ENCODE measurements at places on chromosomes 2 and 18.
A peak's percentile ranks its signal among the peaks of the same experiment; 100 is the strongest.

DNA sequence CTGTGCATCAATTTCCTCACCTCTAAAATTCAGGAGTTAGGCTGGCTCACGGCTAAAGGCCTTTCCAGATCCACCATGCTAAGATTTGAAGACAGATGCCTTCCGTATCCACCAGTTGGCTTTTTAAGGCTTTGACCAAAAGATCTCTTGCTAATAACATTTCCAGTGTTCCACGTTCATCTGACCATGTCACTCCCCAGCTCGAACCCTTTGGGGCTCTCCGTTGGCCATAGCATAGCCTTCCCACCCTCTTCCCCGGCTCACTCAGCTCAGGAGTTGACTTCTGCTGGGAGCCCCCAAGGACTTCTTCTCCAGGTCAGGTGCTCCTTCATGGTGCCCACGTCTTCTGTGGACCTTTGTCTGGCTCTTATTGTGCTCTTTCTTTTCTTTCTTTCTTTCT, 53.3 kb downstream of the MYCN start:
- DNase-seq: no peak

DNA sequence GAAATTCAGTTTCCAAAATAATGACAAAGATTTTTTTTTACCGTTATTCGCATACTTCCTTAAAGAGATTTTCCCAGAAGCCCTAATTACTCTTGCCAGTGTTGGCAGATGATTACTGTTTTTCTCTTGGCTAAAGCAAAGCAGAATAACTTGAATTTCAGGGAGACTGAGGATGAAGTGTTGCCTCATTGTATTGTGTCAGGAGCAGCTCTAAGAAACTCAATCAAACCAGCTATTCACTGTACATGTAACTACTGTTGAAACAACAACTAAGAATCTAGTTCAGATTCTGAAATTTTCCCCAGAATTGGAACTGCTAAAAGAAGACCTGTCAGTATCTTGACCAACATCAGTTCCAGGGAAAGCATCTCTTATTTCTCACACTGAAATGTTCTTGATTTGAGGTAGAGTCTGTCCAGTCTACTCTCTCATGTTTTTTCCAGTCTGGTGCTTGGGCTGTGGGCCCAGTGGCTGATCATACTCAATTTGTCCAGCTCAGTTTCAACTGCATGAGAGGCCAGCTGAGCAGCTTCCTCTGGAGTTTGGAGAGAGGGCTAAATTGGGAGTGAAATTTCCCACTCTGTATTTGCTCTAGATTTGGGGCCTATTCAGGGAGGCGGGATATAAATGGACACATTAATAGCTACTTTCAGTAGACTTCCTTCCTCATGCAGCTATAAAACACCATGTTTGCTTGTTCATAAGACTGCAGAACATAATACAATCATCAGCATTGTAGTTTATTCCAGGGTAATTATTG, 78.5 kb downstream of the PPP1R1C start:
- DNase-seq: no peak

DNA sequence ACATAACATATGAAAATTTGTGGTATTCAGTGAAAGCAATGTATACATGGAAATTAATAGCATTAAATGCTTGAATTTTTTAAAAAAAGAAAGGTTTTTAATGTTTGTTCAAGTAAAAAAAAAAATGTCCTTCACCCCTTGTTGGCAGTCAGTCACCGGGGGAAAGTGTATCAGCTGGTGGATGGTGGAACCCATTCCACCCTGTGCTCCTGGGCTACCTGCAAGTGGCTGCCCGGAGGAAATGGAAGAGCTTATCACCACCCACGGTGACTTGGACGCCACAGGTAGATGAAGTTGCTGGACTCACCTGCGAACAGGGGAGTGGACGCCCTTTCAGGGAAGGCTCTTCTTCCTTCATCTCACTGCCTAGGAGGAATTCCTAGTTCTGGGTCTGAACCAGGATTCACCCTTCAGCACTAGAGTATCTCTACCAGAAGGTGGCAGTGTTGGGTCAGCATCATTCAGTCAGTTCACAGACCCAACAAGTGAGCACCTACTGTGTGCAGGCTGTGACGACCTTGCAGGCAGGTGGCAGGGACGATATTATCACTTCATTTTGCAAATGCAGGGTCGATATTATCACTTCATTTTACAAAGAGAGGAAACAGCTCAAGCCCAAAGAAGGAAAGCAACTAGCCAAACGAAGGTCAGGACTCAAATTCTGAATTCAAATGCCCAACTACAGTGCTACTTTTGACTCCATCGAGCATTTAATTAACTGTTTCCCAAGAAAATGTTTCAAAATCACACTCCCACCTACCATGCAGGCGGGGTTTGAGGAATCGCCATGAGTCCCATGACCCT, 35.8 kb downstream of the CIB4 start:
- peak; percentile 27 for DNase-seq

- DNase-seq: no peak
These were observed 17.1 kb upstream of the MRPS5 start for GRCh38 chr2:95138702-95139101.

DNA sequence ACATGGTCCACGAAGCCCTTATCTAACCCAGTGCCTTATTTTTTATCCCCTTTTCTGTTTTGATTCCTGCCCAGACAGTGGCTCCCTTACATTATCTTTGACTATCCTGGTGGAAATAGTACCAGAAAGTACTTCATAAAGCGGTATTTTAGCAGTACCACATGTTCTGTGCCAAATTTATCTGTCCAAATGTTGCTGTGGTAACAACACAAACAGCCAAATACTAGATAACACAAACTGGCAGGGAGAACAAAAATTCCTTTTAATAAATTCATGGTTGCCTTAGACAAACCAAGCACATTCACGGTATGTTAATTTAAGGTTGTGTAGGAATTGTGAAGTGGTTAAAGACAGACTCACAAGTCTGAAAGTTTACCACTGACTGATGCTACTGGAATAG, 187.9 kb upstream of the LHCGR start:
- no peak for DNase-seq

GRCh38 chr2:151851761-151852160, 23.5 kb upstream of the ARL5A start:
- no peak for DNase-seq

DNA sequence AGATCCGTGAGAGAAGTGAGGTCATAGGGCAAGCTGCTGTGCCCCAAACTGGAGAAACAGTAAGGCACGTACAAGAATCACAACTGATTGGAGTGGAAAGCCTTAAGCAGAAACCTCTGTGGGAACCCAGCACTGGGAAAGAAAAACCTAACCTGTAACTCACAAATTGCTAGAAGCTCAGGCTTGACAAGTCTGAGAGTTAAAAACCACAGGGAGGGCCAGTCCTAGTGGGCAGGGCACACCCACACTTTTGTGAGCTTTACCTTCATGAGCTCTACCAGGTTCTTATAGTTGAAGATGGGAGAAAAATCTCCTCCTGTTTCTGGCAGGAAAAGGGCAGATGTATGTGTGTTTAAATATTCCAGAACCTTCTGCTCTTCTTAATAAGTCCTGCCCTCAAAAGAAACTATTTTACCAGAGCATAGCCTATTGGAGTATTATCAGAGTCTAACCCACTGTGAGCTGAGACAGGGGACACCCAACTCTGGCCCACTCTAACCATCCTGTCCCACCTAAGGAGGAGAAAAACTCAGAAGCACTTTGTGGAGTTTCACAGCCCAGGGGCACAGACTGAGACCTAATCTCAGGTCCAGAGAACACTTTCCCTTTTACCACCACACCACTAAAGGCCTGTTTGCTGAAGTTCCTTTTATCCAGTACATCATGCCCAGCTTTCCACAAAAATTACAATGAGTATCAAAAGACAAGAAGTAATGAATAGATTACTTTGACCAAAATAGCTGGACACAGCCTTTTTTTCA, 1265.7 kb upstream of the CHAC2 start:
- no peak for DNase-seq

- no peak for DNase-seq
These were observed 33.9 kb downstream of the ADCY3 start for GRCh38 chr2:24886126-24886501.

All from MM.1S (cell line).